ENCODE measurements at places on chromosomes 1 and 21.

DNA sequence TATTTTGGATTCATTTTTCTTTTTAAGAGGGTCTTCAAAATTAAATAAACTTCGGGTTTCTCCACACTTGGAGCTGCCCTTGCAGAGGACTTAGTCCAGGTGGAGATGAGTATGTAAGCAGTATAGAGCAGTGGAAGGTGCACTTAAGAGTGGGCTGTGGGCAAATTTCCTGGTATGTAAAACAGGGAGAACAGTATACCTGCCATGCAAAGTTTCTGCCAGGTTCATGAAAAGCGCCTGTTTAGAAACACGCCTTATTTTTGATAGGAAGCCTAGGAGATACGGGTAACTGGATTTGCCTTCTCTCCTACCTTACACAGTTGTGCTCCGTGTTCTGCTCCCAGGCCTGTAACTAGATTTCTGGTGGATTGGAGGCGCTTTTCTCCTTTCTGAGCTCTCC lies 1.2 kb downstream of the KDM4A start:
- DNase-seq = no peak

GRCh38 chr1:233025157-233025556 lies 74.7 kb downstream of the NTPCR start:
- no peak for DNase-seq

GRCh38 chr1:187264995-187265602 lies 436.4 kb downstream of the PLA2G4A start:
- DNase-seq = no peak

- DNase-seq = no peak
Observed at GRCh38 chr1:229620876-229621275, 5.0 kb downstream of the TAF5L start.

GRCh38 chr1:228920831-228921230 lies 185.6 kb downstream of the RHOU start:
- no peak for DNase-seq

DNA sequence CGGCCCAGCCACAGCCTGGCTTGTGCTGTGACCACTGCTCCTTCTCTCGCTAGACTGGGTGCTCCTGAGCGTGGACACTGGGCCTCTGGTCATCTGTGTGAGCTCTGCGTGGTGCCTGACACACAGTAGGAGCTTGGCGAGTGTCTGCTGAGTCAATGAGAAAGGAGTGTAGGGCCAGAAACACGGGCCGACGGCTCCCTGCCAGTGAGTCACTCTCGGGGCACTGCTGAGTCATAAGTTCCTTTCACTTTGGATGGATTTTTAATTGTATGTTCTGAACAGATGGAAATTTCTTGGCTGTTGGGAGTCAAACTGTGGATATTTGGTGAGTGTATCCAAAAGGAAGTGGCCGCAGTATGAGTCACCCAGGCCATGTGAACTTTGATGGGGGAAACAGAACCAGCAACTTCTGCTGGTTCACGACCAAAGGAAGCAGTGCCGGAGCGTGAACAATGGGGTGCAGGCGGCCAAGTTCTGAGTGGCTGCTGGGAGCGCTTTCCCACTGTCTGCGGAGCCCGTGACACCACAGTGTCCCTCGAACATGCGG lies 41.0 kb upstream of the COL18A1 start:
- no peak for DNase-seq

DNA sequence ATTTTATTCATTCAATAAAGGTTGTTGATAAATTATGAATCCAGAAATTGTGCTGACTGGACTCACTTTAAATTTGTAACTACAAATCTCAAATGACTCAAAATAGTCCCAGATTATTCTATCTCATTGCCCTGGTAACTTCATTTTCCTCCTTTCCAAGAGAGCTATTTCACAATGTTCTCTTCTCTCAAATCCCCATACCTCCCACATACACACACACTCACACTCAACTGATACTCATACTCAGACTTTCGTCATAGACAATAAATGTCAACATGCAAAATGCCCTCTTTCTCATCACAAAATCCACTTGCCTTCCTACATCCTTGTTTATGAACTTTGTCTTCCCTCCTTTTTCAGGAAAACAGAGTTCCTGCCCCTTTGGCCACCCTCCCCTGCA lies 33.3 kb downstream of the EXTL2 start:
- no peak for DNase-seq

DNA sequence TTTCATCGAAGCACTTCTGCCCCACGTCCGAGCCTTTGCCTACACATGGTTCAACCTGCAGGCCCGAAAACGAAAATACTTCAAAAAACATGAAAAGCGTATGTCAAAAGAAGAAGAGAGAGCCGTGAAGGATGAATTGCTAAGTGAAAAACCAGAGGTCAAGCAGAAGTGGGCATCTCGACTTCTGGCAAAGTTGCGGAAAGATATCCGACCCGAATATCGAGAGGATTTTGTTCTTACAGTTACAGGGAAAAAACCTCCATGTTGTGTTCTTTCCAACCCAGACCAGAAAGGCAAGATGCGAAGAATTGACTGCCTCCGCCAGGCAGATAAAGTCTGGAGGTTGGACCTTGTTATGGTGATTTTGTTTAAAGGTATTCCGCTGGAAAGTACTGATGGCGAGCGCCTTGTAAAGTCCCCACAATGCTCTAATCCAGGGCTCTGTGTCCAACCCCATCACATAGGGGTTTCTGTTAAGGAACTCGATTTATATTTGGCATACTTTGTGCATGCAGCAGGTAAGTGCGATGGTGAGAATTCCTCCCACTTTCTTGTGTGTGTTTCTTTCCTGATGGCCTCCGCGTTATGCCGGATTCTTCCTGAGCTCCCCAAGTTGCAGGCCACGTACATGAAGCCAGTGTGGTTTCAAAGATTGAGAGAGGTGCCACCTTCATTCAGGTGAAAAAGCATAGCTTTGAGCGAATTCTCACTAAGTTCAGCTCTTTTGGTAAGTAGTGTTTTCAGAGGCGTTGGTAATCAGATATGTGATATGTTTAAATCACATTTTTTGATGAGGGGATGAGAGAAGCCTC lies 6.0 kb downstream of the NFIA start:
- no peak for DNase-seq

DNA sequence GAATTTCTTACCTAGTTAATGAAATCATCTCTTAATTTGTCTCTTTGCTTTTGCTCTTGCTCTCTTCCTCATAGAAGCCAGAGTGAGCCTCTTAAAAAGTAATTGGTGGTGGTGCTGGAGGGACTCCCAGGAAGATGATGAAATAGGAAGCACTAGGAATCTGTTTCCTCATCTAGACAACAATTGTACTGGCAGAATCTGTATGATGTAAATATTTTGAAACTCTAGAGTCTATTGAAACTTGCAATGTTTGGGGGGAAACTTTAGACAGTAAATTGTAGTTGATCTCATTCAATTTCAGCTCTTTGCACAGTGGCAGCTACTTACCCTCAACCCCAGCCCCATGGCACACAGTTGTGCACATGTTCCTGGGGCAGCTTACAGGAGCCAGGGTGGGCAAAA lies 10.6 kb downstream of the RGSL1 start:
- DNase-seq = no peak

DNA sequence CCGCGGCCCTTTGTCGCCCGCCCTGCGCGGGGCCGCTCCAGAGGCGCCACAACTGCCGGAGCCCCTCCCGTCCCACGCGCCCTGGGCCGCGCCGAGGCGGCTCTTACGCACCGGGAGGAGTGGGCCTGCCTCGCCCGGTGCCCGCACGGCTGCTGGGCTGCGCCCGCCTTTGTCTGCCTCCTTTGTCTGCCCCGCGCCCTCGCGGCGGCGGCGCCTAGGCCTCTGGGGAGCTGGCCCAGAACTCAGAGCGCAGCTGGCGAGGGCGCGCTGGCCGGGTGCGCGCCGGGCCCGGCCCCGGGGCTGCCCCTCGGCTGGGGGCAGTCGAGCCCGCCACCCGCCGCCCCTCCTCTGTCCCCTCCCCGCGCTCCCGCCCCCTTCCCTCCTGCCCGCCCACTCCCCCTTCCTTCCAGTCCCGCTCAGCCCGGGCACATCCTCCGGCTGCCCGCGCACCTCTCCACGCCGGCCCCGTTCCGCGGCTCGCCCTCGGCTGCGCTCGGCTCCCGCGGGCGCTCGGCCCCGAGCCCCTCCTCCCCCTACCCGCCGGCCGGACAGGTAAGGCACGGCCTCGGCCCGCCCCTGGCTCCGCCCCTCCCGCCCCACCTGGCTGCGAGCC lies at the start of gene DRAXIN:
DRAXIN (plus strand) TSS at position 409 of the 613 bp plus-strand sequence. CDS start 14,549 bp downstream, outside the sequence.
- DNase-seq = no peak

DNA sequence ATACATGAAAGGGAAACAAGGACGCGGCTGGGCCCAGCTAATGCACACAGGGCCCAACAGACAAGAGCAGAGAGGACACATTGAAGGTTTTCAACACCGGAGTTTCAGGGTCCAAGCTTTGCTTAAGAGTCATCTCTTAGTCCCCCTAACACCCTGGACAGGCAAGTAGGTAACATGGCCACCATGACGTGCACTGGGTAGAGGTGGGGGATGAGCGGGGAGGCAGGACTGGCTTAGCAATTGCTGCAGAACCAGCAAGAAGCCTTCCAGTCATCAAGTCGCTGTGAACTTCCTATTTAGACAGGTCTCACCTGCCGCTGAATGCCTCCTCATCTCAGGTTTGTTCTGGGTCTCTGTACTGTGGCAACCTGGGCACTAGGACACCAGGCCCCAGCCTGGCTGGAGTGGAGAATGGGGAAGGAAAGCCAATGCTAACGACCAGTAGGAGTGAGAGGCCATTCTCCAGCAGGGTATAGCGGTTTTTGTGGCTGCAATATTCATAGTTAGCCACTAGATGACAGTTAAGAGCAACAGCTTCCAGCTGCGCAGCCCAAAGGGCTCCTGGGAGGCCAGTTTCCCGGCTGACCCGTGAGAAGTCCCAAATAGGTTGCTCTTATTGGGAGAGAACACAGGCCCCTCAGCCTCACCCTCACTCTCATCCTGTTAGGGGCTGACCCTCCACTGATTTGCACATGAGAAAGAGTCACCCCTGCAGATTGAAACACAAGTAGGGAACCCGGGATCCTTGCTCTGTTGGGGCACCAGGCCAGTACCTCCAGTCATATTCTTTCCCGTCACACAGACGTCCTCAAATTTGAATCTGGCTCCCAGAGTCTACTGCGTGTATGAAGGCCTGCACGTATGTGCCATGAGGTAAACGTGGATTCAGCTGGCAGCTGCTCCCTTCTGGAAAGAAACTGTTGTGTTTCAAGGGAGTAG lies 6.0 kb upstream of the PIGC start:
- peak; percentile 4 for DNase-seq

DNA sequence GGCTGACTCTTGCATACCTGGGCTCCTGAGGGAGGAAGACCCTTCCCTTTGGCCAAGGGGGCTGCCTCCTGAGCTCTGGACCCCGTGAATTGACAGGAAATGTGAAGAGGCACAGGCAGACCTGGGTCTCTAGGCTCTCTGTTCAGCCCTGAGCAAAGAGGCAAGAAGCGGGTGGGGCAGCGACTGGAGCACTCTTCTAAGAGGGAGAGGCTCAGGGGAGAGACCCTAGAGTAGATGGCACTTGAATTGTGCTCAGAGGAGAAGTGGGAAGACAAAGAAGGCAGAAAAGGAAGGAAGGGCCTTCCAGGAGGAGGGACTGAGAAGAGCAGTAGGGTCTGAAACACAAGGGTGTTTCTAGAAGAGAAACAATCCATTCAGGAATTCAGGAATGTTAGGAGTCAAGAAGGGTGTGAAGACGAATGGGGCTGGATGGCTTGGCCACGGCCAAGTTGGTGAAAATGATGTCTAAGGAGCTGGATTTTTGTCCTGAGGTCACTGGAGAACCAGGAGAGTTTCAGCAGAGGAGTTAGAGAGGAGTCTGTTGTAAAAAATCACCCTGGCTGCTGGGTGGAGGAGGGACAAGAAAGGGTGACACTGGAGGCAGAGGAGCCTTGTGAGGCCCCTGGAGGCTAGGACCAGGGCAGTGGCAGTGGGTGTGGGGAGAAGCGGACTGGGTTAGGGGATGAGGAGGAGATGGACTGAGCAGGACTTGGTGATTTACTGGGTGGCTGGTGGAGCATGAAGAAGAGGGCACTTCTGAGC lies 5.3 kb downstream of the TIE1 start:
- no peak for DNase-seq

GRCh38 chr1:93000751-93001175 lies 39.5 kb upstream of the DIPK1A start:
- DNase-seq = no peak

GRCh38 chr1:212286556-212287131 lies 1.4 kb downstream of the PPP2R5A start:
- no peak for DNase-seq

DNA sequence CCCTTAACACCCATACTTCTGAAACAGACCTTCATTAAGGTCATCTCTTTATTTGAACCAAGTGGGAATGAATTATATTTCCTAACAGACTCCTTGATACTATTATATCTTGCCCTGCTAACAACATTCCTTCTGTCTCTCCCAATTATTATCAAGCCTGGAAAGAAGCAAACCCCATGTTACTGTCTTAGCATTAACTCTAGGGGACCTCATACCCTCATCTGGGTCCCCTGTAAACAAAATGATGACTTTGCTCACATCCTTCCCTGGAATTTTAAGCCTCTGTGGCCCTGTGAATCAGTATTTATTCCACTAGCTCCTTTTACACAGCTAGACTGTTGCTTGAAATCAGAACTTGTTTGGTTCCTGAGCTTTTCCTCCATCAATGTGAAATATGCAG lies 38.3 kb upstream of the BCL10 start:
- no peak for DNase-seq

- no peak for DNase-seq
Observed at GRCh38 chr1:183069562-183070216, 46.5 kb downstream of the LAMC1 start.

DNA sequence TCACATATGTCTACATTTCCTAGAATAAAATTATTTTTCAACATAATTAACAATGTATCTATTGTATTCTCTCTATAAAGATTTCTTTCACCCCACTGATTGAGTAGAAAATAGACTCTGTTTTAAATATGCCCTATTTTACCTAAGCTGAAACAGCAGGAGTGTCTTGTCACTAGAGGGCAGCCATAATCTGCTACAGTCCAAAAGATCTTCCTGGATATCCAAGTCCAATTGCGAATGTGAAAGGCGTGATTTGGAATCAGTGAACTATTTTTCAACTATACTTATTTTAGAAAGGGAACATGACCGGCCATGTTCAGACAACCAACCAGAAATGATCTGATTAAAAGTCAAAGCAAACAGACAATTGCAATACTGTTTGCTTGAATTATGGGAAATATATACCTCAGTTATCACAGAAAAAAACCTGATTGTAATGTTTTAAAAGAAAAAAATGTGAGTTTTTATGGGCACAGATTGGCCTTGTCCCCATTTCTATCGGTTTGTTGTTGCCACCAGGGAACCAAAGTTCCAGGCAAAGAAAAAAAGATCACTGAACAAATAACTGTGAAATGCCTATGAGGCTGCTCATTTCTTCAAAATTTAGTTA lies 1211.0 kb upstream of the ADGRL4 start:
- no peak for DNase-seq

Data from stimulated activated CD8-positive, alpha-beta memory T cell treated with anti-CD3 and anti-CD28 coated beads, Interleukin-4, amount 100 ng/mL, for 24 hours (primary cell).